ENCODE measurements at places on chromosomes 2 and 18.
A peak's percentile ranks its signal among the peaks of the same experiment; 100 is the strongest.

DNA sequence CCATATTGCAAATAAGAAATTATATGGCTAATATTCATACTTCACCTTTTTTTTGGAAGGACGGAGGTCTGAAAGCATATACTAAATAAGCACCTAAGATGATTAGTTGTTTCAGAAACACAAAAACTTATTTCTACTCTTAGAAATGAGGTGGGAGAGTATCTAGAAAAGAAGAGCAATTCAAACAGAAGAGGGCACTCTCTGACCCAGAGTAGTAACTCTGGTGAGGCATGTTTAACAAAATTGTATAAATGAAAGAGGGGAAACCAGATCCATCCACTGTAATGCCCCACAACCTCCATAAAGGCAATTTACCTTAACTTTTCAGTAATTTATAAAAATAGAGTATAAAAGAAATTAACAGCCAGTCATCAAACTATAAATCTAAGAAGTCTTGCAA lies 669.6 kb upstream of the VRK2 start:
- no peak for DNase-seq

DNA sequence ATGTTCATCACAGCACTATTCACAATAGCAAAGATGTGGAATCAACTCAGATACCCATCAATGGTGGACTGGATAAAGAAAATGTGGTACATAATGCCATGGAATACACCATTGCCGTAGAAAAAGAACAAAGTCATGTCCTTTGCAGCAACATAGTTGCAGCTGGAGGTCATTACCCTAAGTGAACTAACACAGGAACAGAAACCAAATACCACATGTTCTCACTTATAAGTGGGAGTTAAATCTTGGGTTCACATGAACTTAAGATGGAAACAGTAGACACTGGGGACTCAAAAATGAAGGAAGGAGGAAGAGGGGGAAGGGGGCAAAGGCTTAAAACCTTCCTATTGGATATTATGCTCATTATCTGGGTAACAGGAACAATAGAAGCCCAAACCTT lies 228.1 kb upstream of the RAB6C start:
- DNase-seq, result no peak

DNA sequence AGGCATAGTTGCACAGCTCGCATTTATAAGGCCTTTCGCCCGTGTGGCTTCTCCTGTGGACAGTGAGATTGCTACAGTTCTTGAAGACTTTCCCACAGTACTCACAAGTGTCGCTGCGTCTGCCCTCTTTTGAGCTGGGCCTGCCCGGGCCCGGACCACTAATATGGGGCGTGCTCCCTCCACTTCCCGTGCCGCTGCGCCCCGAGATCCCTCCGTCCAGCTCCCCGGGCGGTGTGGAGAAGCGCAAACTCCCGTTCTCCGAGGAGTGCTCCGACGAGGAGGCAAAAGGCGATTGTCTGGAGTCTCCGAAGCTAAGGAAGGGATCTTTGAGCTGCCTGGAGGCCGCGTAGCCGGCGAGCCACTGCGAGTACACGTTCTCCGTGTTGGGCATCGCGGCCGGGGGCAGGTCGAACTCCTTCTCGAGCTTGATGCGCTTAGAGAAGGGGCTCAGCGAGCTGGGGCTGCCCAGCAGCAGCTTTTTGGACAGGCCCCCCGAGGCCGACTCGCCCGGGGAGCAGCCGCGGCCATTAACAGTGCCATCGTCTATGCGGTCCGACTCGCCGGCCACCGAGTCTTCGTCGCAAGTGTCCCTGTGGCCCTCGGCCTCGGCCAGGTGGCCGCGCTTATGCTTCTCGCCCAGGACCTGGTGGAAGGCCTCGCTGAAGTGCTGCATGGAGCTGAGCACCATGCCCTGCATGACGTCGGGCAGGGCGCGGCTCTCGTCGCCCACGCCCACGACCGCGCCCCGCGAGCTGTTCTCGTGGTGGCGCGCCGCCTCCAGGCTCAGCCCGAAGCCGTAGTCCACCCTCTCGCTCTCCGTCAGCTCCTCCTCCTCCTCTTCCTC lies 92.7 kb downstream of the BCL11A start:
- no peak for DNase-seq

GRCh38 chr2:112154246-112155117 lies 16.3 kb downstream of the FBLN7 start:
- DNase-seq, result no peak

DNA sequence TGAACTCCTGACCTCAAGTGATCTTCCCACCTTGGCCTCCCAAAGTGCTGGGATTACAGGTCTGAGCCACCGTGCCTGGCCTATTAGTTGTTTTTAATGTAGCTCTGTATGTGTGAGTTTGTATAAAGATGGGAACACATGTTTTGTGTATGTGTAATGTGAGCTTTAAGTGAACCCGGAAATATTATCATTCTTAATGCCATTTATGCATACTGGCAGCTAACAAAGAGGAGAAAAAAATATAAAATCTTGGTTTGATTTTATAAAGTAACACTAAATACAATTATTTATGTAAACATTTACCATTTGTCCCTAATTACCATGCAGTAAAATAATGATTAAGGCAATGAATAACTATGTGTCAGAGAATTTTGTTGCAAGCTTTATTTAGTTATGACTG lies 9.1 kb upstream of the CKAP2L start:
- no peak for DNase-seq

- no peak for DNase-seq
Measured at GRCh38 chr2:101949304-101949703, 42.5 kb upstream of the IL1R2 start.

DNA sequence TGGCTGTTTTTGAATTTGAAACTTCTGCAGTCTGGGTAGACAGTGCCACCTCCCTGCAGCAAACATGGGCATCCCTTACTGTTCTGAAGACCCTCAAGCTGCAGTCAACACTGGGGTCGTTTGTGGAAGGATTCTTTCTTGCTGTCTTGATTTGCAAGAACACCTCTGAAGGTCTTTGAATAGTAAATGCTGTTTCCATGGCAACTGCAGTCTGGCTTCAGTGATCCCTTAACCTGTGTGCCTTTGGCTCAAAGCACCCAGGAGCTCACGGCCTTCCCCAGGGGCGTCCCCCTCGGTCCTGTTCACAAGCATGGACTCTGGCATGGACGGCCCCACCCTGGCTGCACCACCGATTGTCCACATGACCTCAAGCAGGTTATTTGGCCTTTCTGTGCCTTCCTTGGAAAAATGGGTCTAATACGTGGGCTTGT lies 38.3 kb downstream of the LRRFIP1 start:
- no peak for DNase-seq

- DNase-seq, result no peak
Measured at GRCh38 chr2:11156396-11157075, 1.3 kb downstream of the SLC66A3 start.

DNA sequence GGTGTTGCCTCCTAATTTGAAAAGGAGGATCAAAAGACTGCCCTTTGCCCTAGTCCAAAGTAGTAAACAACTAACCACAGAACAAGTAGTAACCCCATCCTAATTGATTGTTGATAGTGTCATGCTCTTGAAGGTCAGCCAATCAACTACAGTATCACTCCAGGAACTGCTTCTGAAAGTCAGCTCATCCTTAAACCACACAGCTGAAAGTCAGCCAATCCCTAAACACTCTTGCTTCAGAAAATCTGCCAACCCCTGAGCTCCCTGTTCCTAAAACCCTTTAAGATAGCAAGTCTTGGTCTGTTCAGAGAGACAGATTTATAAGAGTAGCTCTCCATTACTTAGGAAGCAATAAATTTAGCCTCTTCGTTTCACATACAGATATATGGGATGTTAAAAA lies 51.6 kb upstream of the CPO start:
- no peak for DNase-seq

GRCh38 chr2:158391876-158392275 lies 64.7 kb downstream of the CCDC148 start:
- DNase-seq, result no peak

GRCh38 chr2:57313678-57314077 lies 732.9 kb upstream of the VRK2 start:
- no peak for DNase-seq

DNA sequence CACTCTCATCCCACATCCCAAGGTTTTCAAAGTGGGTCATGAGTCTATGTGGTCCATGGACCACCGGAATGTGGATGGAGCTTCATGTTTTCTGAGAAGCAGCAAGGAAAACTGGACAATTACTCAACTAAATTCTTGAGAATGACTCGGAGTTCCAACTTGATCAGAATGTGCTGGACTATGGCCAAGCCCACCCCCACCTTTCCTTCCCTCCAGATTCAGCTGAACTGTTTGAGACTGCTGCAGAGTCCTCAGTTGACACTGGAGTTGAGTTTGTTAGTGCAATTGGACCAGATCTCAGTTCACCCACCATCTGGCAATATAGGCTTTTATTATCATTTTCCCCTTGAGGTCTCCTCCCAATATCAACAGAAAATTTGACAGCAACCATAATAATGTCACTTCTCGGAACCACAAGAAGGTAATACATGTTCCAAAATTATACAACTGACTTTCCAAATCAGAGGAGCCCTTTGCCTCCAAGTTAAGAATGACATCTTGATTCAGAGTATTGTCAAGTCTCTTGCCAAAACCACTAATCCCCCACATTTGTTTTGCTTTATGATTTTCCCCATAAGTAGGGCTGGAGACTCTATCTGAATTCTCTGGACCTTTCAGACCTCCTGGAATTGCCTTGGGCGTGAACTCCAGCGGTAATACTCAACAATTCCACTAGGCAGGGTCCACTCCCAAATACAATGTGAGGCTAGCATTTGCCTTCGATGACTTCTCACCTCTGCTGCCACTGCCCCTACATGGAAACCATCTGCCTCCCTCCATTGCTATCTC lies 8.8 kb downstream of the COL4A4 start:
- peak; percentile 59 for DNase-seq
